ENCODE measurements at places on chromosomes 16 and 17. TPM values are rescaled to one million over a fixed set of nuclear protein-coding genes. Genes with fewer than 3 reads are reported as not detected.

DNA sequence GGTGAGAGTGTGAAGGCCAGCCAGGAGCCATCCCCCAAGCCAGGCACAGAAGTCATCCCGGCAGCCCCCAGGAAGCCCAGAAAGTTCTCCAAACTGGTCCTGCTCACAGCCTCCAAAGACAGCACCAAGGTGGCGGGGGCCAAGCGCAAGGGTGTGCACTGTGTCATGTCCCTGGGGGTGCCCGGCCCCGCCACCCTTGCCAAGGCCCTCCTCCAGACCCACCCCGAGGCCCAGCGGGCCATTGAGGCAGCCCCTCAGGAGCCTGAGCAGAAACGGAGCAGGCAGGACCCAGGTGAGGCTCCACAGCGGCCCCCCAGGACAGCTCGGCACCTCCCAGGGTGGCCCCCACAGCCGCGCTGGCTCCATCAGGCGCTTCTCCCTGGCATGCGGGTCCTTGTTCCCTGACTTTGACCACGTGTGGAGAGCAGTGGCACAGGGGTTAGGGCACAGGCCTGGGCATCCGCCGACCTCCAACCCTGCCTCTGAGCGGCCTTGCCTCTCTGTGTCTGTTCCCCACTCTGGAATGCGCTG, 13.5 kb downstream of the FLYWCH2 start:
- DNase-seq, result no peak

DNA sequence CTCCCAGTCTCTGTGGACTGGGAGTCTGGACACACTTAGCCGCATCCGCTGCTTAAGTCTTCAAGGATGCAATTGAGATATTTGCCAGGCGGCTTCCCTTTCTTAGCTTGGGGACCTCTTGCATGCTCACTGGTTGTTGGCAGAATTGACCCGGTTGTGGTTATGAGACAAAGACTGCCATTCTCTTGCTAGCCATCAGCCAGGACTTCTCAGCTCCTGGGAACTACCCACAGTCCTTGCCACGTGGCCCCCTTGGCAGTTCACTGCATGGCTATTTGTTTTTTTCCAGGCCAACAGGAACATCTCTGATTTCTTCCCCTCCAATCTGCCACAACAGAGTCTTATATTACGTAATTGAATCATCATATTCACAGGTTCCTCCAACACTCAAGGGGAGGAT, 25.5 kb downstream of the CACNG4 start:
- DNase-seq, result no peak

DNA sequence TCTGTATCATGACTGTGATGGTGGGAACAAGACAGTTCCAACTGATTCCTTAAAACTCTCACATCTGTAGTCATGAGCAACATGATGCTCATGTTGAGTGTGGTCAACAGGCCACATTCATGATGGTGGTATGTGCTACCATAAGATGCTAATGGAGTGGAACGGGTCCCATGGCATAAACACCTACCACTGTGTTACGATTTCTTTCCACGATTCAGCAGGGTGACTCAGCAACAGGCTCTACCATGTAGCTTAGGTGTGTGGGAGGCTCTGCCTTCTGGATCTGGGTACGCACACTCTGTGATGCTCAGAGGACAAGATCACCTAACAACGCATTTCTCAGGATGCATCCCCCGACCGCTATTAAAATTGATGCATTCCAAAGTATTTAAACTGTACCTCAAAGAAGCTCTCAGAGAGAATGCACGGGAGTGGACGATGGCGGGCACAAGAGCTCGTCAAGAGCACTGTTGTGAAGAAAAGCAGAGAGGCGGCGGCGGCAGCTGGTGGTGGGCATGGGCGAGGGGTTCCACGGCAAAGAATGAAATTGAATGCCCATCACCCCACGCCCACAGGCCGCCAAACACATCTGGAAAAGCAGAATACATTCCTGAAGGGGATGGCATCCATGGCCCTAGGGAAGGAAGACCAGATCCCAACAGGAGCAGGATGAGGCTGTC, 133.3 kb downstream of the ZNF778 start:
- peak; percentile 32 for DNase-seq

DNA sequence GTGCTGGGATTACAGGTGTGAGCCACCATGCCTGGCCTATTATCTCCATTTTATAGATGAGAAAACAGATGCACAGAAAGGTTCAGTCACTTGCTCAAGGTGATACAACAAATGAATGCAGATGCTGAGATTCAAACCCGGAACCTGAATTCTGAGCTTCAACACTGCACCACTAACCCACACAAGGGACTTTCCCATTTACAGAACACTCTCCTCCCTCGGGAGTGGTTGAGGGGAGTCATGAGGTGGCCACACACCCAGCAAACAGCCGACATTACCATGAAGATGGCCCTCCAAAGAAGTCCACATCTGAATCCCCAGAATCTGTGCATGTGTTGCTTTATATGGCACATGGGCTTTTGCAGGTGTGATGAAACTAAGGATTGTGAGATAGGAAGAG, 9.1 kb downstream of the BCL7C start:
- DNase-seq, result no peak

- no peak for DNase-seq
These were observed 87.0 kb upstream of the TBX2 start for GRCh38 chr17:61312406-61313295.

DNA sequence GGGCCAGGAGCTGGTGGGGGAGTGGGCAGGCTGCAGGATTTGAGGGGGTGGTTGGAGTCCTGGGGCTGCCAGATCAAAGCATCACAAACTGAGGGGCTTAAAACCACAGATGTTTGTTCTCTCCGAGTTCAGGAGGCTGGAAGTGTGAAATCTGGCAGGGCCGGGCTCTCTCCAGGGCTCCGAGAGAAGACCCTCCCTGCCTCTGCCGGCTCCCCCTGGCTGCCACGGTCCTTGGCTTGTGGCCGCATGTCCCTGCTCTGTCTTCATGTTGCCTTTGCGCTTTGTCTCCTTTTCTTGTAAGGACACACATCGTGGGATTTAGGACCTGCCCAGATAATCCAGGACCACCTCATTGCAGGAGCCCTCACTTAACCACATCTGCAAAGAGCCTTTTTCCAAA, 139.8 kb upstream of the GSE1 start:
- DNase-seq, result no peak

GRCh38 chr17:15917438-15918027, 27.4 kb upstream of the ADORA2B start:
- no peak for DNase-seq

GRCh38 chr16:21953541-21953902, 361 bp downstream of the UQCRC2 start:
- no peak for DNase-seq

DNA sequence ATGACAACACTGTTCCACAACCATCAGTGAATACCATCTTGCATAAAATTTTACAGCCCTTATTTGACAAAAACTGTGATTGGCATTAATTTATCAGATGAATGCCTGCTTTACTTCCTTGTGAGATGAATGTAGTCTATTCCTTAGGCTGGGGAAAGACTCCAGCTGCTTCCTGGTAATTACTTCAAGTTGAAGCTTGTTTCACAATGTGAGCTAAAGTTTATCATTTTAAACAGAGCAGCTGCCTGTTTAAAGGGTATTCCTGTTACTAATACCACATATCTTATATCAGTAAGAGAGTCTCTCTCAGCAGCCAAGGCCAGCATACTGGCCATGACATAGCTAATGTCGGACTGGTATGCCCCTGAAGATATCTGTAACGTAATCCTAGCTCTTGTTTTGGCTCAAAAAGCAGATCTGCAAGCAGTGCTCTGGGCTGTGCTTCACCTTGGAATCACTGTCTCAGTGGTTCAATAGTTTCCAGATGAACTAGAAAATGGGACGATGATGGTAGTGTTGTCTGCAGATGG, 13.2 kb upstream of the ARL2BP start:
- DNase-seq, result no peak

DNA sequence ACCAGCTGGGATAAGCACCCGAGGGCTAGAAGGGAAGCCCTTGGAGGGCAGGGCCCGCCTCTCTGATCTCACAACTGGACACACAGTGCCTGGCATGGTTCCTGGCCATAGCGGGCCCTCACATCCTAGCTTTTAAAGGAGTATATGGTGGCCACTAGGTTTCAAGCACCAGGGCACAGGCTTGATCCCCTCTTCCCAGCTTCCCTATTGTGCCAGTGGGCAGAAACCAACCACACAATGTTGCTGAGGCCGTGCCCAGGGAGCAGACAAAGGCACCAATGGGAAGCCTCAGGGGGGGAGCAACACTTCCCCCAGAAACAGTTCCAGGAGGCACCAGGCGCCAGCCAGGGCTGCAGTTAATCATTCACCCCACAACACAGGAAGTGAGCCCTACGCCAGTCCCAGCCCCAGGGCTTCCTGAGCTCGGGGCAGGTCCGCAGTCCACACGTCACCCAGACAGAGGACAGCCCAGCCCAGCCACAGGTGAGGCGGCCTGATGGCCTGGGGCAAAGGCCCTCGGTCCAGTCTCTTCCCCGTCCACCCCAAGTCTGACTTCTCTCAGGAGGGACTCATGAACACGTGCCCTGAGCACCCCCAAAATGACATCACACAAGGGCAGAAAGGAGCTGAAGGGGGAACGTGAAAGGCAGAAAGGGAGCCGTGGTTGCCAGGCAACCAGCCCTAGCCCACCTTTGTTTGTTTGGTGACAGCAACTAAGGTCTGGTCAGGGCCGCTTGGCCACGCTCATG, 12.8 kb downstream of the SMIM5 start:
- peak; percentile 86 for DNase-seq

DNA sequence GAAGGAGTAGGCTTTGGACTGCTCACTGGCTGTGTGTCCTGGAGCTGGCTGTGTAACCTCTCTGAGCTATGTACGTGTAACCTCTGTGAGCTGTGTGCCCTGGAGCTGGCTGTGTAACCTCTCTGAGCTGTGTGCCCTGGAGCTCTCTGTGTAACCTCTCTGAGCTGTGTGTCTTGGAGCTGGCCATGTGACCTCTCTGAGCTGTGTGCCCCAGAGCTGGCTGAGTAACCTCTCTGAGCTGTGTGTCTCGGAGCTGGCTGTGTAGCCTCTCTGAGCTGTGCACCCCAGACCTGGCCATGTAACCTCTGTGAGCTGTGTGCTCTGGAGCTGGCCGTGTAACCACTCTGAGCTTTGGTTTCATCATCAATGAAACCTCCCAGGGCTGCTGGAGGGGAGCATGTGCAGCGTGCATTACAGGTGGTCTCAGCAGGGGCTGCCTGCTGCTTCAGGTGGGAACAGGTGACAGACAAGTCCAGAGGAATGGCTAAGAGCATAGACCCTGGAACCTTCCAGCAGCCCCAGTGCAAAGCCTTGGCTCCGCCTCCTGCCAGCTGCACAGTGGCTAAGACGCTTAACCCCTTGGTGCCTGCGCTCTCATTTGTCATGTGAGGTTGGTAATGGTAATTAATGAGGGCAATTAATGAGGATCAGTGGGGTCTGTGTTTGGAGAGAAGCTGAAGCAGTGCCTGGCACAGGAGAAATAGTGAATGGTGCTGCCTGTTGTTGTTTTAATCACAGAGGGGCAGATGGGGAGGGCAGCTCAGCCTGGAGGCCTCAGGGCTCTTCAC, 86.7 kb downstream of the KATNIP start:
- no peak for DNase-seq

- peak; percentile 25 for DNase-seq
These were observed 23.8 kb downstream of the LCMT1 start for GRCh38 chr16:25135254-25135878.

DNA sequence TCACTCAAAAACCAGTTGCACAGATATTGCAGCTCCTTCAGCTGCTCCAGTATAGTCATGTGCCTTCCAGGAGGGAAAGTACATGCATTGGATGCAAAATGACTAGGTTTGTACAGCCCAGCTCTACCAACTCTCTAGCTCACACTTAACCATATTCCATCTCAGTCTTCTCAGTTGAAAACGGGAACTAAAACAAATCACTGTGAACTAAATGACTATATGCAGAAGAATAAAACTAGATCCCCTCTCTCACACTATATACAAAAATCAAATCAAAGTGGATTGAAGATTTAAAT, 24.9 kb downstream of the DCUN1D3 start:
- DNase-seq, result no peak

GRCh38 chr16:727291-727977, 528 bp downstream of the HAGHL start:
- no peak for DNase-seq

- peak; percentile 38 for DNase-seq
These were observed 95.0 kb downstream of the PLCG2 start for GRCh38 chr16:81873843-81874752.

- DNase-seq, result no peak
These were observed 3.1 kb upstream of the FAM117A start for GRCh38 chr17:49766918-49767530.

GRCh38 chr17:58267347-58268324, 13.1 kb downstream of the MPO start:
- no peak for DNase-seq

The KRTAP17-1 gene
- total RNA-seq, result not detected

The THAP11 gene
- 41.5 TPM for total RNA-seq

The TEDC2 gene
- total RNA-seq, result 21.1 TPM

The CNP gene
- total RNA-seq, result 39.5 TPM

The TRIM37 gene
- 16.6 TPM for total RNA-seq

The DNAH2 gene
- total RNA-seq, result under 0.01 TPM

The WRAP53 gene
- total RNA-seq, result 41.4 TPM

The CNGB1 gene
- total RNA-seq, result not detected

The FHOD1 gene
- total RNA-seq, result 22.2 TPM

The SLC35G6 gene
- total RNA-seq, result not detected

The SRCIN1 gene
- total RNA-seq, result 0.80 TPM

The CDYL2 gene
- total RNA-seq, result 4.1 TPM

All from Daoy (cell line).